ENCODE measurements at places on chromosomes 12 and 14.

DNA sequence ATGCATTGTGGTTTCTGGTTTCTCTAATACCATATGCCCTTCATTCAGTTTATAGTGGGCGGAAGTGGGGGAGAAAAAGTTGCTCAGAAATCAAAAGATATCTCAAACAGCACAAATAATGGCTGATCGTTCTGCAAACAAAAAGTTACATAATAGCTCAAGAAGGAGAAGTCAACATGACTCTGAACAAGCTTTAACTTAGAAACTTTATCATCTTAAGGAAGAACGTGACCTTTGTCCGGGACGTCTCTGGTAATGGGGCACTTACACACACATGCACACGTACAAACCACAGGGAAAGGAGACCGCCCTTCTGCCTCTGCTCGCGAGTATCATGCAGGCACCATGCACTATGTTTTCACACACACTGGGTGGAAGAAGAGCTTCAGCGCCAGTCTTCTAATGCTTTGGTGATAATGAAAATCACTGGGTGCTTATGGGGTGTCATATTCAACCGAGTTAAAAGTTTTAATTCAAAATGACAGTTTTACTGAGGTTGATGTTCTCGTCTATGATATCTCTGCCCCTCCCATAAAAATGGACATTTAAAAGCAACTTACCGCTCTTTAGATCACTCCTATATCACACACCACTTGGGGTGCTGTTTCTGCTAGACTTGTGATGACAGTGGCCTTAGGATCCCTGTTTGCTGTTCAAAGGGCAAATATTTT is 4.7 kb downstream of the FOS start:
- DNase-seq = no peak

DNA sequence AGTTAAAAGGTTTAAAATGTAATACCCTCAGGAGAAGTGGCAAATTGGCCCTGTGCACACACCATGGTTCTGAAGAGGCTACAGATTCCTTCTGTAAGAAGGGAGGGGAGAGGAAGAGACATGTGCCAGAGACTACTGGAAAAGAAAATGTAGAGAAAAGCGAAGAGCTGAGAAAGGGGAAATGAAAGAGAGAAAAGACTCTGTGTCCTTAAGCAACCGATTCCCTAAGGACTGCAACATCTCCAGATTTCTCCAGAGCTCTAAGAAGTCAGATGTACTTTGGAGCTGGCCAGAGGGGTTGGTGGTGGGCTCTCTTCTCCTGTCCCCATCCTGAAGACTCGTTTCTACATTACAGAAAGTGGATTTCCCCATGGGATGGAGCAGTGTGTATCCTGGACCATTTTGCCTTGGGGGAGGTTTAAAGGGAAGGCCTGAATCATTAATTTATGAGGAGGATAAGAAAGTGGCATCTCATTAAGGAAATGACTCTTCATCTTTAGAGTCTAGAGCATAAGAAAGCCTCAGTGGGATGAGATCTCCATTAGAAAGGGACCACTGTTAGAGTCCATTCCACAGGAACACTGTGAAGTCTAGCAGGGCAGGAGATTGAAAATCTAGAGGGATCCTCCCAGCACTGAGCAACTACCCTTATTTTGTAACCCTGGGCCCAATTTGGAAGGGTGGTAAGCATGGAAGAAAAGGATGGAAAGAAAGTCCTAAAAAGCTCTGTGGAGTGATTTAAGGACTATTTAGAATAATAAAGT is 45.5 kb upstream of the FUT8 start:
- no peak for DNase-seq

DNA sequence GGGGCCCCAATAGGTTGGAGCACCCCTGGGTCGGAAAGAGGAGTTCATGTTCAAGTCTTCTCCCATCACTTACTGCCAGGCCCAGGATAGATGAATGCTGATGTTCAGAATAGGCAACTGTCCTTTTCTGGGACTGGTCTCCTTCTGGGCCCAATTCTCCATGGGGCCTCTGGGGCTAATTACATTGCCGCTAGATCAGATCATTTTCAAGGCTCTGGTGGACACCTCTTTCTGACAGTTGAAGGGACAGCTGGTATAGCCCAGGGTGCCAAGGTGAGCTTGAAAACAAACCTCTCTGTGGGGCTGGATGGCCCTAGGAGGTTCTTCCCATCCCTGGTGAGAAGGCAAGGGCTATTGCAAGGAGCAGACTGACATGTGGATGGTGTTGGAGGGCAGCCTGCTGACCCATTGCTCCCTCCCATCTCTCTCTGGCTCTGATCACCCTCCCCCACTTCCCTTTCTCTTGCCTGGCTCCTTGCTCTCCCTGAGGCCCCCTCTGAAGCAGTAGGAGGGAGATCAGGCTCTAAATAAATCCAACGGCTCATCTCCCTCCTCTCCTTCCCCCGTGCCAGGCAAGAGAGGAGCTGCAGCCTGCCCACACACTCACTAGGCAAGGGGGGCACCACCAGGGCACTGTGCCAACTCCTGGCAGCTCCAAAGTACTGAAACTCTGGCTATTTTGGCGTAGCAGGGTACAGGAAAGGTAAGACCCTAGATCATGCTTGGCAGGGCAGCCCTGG is 1.9 kb downstream of the CACNB3 start:
- DNase-seq = no peak

GRCh38 chr14:98752660-98753059 is 519.3 kb downstream of the BCL11B start:
- DNase-seq = no peak

DNA sequence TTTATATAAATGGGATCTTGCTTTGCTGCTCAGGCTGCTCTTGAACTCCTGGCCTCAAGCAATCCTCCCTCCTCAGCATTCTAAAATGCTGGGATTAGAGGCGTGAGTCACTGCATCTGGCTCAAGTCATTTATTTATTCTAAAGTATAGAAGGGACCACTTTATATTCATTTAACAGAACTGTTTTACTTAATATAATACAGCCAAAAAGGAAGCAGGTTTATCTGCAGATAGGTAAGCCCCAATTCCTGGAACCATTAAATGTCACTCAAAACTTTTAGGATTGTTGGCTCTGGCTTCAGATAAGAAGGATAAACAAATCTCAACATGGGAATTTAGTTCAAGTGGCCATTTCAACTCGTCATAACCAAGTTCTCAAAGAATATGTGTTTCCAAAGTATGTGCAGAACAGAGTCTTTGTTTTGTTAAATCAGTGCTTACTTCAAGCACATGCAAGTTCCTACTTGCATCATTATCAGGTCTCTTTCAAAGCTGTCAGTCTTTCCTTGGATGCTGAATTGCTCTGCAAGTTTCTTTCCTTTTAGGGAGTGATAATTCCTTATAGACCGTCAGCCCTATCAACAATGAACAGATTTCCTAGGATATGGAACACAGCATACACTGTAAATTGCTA is 60.4 kb downstream of the KITLG start:
- DNase-seq = no peak

Data from NCI-H446 (cell line).